ENCODE measurements at places on chromosomes 16 and 17.

DNA sequence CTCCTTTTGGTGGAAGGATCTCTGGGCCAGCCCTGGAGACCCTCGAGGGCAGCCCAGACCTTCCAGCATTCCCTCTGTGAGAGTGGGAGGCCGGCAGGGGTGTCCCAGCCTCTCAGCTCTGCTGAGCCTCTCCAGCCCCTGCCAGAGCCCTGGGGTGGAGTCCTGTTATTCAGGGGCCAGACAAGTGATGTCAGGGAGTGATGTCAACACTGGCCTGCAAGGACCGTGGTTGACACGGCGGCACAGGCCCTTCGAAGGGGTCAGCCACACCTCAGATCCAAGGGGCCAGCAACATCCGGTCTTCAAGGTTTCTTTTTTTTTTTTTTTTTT is 231.2 kb downstream of the KATNIP start:
- DNase-seq: no peak

DNA sequence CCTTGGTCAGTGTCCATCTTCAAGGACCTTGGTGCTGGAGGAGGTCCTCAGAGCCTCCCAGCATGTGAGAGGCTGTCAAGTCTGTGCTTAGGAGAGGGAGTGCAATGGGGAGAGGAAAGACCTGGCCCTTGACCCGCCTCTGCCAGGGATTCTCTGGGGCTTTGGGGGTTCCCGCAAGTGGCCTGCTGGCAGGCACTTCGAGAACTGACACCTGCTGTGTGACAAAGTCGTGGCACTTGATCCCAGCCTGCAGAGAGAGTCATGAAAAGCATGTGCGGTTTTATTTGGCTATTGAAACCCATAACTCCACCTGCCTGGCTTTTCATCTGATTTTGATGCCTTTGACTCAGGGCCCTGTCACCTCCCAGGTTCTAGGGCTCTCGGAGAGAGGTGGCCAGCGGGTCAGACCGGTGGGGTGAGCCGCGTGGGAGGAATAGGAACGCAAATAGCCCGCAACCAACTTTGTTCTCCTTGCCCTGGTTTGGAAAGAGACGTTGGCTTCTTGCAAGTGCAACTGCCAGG is 42.8 kb upstream of the GSE1 start:
- peak; percentile 65 for DNase-seq

DNA sequence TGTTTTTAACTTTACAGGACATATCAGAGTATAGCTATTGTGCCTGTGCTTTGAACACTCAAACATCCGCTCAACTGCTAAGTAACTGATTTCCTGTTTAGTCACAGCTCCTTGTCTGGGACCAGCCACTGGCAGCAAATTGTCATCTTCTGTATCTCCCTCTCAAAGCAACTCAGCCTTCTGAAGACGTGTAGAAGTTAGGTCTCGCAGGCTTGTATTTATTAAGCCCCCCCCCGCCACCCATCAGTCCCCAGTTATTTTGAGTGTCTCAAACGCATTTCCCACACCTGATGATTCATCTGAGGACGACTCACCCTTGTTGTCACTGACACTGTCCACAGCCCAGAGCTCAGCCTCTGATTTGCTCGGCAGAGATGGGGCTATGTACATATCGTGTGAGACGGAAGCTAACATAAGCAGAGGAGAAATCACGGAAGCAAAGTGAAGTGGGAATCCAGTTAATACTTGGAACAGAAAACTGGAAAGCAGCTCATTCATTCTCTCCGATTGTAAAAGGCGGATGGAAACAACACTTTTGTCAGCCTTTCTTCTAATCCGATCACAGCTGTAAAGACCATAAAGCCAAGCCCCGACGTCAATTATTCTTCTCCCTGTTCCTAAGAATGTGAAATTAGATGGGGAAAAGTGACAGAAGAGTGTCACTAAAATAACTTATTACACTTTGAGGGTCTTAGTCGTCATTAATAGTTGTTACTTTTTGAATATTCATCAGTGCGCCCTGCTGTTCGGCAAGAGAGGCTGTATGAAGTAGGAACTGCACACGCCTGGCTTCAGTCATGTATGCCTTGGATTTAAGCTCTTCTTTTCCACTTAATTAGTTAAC is 64.2 kb downstream of the PITPNC1 start:
- peak; percentile 74 for DNase-seq

- peak; percentile 48 for DNase-seq
Measured at GRCh38 chr16:87955302-87956097, 4.3 kb downstream of the BANP start.

DNA sequence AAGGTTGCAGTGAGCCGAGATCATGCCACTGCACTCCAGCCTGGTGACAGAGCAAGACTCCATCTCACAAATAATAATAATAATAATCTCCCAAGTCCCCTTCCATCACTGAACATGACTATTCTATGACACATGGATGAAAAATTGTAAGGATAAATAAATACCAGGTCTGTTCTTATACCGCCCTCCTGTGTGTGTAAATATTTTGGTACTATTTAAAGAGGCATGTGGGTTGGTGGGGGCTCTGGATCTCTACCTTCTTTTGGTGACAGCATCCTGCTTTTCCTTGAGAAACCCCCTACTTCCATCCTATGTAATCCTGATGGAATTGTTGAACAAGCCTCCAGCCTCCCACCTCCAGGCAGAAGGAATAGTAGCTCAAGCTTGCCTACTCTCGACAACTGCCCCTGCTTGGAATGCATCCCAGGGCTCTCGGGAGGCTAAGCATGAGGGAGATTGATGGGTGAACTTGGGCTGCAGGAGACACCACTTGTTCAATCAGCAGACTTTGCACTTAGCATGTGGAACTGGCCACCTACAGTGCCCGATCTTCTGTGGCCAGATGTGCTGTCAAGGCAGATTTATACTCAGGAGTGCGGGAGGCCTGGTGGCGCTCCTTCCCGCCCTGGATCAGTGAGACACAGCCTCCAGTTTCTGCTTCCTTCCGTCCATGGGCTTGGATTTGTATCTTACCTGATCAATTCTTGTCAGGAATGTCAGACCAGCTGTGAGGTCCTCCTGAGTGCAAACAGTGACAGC is 287.4 kb downstream of the SLC39A11 start:
- DNase-seq: no peak

DNA sequence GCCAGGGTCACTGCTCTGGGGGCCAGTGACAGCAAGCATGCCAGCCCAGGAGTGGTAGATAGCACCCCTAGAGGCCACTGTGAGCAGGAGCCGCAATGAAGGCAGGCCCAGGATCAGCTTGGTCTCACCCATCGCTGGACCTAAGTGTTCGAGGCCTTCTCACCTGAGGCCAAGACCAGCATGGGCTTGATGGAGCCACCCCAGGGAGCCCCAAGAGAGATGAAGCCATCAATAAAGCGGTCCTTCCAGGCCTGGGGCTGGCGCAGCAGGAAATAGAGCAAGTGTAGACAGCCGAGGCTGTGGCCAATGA is 1.8 kb downstream of the LCAT start:
- peak; percentile 68 for DNase-seq

- no peak for DNase-seq
Measured at GRCh38 chr16:77613095-77613494, 109.2 kb upstream of the NUDT7 start.

DNA sequence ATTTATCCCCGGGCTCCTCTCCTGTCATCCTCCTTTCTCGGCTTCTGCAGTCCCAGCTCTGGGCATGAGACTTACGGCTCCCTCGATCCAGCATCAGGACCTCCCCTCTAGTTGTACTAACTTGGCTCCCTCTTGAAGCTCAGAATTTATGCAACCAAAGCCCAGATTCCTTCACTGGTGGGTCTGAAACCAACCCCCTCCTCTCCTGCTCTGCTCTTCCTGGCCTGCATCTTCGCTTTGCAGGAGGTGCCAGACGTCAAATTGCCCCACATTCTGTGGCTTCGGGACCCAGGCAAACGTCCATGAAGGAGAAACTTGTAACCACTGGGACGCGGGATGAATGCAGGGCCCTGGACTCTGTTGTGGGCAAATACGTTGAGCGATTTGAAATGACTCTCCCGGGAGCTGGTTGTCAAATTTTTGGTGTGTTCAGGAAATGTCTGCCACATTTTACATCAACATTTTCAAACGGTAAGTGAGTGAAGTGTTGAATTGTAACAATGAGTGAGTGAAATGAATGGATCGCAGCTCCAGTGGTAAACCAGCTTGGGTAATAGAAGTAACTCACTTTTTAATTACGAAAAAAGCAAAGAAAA is 29.3 kb upstream of the ELAC2 start:
- DNase-seq: no peak

DNA sequence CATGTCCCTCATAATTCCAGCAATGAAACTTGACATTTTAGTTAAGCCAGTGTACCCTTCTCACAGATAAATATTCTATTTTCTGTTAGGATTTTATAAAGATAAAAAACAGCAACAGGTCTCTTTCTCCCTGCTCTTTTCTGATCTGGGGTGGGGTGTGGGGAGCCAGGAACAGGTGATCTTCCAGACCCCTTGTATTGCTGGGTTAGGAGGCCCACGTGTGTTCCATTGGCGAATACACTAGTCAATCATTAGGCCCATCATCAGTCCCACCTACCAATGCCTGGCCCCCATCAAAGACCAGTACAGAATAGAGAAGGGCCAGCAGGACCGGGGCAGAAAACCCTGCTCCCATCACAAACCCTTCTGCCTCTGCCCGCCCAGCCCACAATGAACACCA is 40.3 kb upstream of the TOB1 start:
- no peak for DNase-seq

DNA sequence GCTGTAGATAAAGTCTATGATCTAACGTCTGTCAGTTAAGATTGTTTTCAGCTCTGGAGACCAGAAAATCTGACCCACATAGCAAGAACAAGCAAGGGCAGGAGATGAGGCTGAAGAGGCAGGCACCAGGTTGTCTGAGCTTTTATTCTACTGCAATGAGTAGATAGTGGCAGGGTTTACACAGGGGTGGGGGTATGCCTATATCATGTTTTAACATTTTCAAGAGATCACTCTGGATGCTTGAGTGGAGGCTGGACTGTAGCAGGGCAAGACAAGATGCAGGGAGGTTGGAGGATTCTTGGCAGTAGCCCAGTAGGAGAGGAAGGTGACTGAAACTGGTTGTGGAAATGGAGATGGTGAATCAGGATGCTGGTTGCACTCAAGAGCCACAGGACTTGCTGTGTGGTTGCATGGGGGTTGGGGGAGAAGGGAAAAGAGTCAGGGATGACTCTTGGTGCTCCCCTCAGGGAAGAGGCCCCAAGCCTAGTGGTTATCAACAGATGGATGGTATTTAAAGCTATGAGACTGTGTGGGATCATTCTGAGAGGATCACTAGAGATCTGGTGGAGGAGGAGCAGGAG is 143.1 kb upstream of the KCNJ18 start:
- no peak for DNase-seq

DNA sequence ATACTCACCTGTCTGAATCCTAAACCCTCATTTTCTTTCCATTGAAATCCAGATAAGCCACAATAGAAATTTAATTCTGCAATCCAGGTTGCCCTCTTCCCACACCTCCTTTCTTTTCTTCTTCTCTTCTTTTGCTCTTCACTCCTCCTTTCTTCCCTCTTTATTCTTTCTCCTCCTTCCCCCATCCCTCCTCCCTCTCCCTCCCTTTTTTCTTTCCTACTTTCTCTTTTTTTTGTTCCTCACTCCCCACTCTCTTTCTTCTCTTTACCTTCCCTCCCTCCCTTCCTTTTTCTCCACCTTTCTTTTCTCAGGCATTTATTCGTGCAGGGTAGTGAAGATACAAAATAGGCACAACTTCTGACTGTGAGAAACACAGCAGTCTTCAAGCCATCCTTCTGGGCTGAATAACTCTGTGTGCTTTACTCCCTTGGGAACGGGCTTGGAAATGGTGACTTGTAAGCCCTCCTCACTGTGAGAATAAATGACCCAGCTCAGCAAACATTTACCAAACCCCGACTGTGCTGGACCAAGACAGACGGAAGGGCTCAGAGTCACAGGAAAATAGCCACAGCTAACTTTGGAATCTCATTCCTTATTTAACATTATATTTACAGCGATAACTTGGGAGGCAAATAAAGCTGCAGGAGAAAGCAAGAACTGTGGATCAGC is 140.8 kb downstream of the HAPSTR1 start:
- no peak for DNase-seq

GRCh38 chr17:8803531-8804420 is 4.6 kb upstream of the MFSD6L start:
- peak; percentile 11 for DNase-seq

DNA sequence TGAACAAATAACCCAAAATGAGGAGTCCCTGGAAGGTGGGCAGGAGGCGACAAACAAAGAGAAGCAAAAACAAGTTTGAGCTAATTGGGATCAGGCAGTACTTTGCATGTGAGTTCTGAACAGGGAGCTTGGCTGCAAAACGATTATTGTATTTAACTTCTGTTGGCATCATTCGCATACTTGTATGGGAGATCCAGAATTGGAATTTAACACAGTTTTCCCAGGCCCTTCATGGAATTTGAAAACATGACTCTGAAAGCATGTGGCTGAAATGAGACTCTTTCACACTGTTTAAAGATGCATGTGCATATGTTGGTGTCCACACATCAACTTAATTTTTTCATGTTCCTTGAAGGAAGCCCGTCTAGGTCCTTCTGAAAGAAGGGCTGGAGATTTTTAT is 674.3 kb downstream of the WWOX start:
- no peak for DNase-seq

DNA sequence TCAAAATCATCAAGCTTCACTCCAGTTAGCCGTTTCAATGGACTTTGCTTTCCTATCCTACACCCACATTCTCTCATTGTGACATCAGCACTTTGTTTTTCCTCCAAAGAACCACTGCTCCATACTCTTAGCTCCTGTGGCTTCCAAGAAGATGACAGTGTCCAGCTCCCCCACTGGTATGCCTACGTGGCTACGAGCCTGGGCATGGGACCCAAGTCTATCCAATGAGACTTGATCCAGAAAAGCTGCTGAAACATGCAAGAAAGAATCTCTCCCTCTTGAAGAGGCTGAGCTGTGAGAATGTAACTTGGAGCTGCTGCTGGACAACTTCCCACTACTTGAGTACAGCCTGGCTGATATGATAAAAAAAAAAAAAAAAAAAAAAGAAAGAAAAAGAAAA is 9.4 kb downstream of the TOX3 start:
- no peak for DNase-seq

DNA sequence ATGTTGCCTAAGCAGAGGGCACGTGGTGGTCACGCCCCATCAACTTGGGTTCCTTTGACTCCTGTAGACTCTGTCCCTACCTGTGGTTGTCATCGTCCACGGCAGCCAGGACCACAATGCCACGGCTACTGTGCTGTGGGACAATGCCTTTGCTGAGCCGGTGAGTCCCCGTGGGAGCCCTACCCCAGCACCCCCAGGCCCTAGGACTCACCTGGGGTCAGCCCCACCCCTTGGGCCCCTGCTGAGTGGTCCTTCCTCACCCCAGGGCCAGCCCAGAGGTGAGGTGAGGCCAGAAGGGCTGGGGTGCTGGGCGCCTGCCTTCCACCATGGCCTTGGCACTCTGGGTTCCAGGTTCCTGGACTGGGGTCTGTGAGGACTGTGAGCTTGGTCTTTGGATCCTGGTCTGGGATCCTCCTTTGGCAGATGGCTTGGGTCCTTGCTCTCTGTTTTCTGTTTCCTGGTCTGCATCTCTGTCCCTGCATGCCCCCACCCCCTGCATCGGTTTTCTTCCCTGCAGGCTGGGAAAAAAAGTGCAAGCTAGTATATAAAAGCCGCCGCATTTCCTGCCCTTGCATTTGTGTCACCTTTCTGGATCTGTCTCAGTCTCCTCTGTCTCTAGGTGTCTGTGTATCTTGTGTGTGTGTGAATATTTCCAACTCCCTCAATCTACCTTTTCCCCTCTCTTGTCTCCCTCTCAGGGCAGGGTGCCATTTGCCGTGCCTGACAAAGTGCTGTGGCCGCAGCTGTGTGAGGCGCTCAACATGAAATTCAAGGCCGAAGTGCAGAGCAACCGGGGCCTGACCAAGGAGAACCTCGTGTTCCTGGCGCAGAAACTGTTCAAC is 17.5 kb downstream of the STAT5A start:
- DNase-seq: no peak
